ENCODE measurements at places on chromosomes 3 and 15. TPM values are rescaled to one million over a fixed set of nuclear protein-coding genes. Genes with fewer than 3 reads are reported as not detected.
A peak's percentile ranks its signal among the peaks of the same experiment; 100 is the strongest.

DNA sequence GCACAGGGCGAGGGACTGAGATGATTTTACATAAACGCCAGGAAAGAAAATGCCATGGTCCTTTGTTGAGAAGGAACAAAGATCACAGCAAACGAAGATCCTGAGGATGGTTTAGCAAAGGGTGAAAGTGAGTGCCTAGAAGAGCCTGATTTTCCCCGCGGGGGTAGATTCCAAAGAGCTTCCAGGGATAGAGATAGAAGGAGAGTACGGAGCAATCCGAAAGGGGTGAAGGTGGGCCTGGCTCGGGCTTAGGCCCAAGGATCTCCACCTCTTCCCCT is 977 bp downstream of the CDC25A start:
- H3K27me3 ChIP-seq, result no peaks in the 10 kb centered on the region
- peak overlapping the region; percentile 41 for H3K4me3 ChIP-seq
- no peak for DNase-seq
- peaks cover 3% of the 10 kb centered on the region for H3K4me1 ChIP-seq
- H3K27ac ChIP-seq, result no peak overlapping the region

Gene ERICH6
- 0.57 TPM for total RNA-seq

DNA sequence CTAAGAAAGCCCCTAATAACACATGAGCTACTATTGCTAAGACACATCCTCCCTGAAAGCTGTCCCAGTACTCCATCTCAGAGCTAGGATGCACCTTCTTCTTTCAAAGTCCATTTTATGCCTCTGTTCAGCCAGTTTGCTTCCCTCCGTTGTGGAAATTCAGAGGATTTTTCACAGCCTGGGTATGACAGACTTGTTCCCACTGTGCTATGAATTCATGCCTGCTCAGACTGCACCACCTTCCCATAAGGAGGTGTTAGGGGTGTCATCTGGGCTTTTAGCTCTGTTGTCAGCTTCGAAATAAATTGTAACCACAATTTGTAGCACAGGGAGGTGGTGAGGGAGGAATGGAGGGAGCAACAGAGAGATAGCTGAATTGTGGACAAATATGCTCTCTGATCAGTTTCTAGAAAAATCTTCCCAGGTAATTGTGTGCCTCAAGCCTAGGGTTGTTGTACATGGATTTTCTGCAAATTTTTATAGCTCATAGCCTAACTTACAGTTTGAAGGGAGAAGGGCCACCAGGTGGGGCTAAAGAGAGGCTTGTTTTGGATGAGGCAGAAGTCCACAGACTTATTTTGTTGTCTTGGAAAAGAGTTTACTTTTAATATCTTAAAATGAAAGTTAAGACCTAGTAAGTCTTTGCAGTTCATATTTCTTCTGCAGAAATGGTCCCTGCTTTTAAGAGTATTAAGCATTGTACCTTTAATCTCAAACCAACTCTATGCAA is 462.0 kb downstream of the PDCD6IP start:
- DNase-seq, result peak; percentile 40
- H3K4me1 ChIP-seq, result no peaks in the 10 kb centered on the region

DNA sequence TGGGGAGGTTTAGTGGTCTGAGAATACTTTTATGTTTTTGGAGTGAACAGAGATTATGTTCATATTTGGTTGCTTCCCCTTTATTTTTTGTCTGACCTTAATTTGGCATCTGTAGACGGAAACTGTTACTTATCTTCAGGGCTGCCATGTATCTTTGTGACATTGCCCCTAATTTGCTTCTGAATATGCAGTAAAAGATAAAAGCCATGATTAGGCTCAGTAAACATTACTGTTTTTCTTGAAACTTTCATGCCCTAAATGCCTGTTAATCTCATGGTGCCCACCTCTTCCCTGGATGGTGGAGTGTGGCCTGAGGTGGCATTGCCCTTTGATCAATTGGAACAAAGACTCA is 106.7 kb downstream of the C3orf70 start:
- no peak overlapping the region for H3K4me3 ChIP-seq
- no peaks in the 10 kb centered on the region for H3K27me3 ChIP-seq
- H3K27ac ChIP-seq, result no peak overlapping the region

GRCh38 chr3:100330651-100331050 is 3.9 kb upstream of the NIT2 start:
- H3K27ac ChIP-seq, result no peak overlapping the region
- no peak for DNase-seq
- H3K4me3 ChIP-seq, result no peak overlapping the region
- H3K27me3 ChIP-seq, result no peaks in the 10 kb centered on the region
- no peaks in the 10 kb centered on the region for H3K36me3 ChIP-seq

Gene GOLGA6L10
- total RNA-seq, result 6.0 TPM
